ENCODE measurements at places on chromosomes 5 and 9. TPM values are rescaled to one million over a fixed set of nuclear protein-coding genes. Genes with fewer than 3 reads are reported as not detected.

CEL gene
- 0.38 TPM for total RNA-seq

FAM221B gene
- total RNA-seq = not detected

TRIM32 gene
- total RNA-seq = 24.5 TPM

AHRR gene
- 3.5 TPM for total RNA-seq

MYO10 gene
- total RNA-seq = 67.4 TPM

IFNA2 gene
- not detected for total RNA-seq

PCDHA13 gene
- total RNA-seq = 0.04 TPM

RAI14 gene
- total RNA-seq = 99.8 TPM

FGFR4 gene
- total RNA-seq = 22.0 TPM

SPAG8 gene
- total RNA-seq = 0.24 TPM

IRGM gene
- 0.17 TPM for total RNA-seq

NR5A1 gene
- total RNA-seq = 0.05 TPM

OR1N1 gene
- total RNA-seq = not detected

CCL27 gene
- total RNA-seq = not detected

WDR38 gene
- total RNA-seq = not detected

SNAPC4 gene
- total RNA-seq = 14.7 TPM

DYNC2I2 gene
- total RNA-seq = 143 TPM

S100Z gene
- not detected for total RNA-seq

Measured in A549 treated with DMSO at 1 μM for 4 hours (cell line).